Esophagus muscularis mucosa (tissue), 4 donors: ENCODE measurements at places on chromosomes 12 and 14. TPM values are rescaled to one million over a fixed set of nuclear protein-coding genes. Genes with fewer than 3 reads are reported as not detected.

GRCh38 chr14:69484444-69485314 lies at the start of gene PLEKHD1:
Gene PLEKHD1, plus strand, starts transcription at chr14:69484728. Its CDS starts 238 bp downstream, at chr14:69484966.
- DNase-seq: no peak

DNA sequence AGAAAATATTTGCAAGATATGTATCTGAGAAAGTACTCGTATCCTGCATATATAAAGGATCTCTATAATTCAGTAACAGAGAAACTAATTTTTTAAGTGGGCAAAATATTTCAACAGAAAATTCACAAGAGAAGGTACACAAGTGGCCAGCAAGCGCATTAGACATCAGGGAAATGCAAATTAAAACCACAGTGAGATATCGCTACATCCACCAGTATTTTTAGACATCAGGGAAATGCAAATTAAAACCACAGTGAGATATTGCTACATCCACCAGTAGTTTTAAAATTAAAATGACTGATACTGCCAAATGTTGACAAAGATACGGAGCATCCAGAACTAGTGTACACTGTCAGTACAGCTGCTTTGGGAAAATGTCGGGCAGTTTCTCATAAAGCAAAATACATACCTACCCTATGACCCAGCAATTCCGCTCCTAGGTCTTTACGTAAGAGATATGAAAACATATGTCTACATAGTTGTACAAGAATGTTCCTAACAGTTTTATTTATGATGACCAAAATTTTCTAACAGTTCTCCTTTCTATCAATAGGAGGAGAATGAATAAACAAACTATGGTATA lies 2.8 kb upstream of the KCNK13 start:
- DNase-seq: no peak

DNA sequence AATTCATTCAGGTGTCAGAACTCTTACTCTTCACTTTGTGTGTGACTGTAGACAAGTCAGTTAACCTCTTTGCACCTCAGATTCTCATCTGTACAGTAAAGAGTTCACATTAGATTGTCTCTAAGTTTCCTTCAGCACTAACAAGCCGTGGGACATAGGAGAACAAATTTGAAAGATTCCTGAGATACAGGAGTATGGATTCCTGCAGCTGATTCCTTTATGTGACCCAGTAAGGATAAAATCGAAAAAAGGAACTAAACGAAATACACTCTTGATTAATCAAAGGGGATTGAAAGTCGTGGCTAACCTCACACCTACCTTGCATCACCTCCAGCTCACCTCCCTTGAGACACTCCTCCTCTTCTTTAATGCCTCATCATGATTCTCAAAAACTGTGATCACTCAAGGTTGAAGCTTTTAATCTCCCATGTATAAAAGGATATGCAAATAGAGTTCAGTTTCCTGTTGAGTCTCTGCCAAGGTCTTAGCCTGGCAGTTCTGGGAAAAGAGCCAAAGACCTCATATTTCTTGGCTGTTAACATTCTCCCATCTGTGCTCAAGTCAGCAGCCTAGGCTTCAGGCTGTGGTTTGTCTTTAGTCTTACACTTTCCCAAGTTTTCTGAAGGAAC lies 156.6 kb downstream of the DAD1 start:
- DNase-seq: no peak

- DNase-seq: no peak
These were observed 4.6 kb upstream of the RARG start for GRCh38 chr12:53236443-53237111.

DNA sequence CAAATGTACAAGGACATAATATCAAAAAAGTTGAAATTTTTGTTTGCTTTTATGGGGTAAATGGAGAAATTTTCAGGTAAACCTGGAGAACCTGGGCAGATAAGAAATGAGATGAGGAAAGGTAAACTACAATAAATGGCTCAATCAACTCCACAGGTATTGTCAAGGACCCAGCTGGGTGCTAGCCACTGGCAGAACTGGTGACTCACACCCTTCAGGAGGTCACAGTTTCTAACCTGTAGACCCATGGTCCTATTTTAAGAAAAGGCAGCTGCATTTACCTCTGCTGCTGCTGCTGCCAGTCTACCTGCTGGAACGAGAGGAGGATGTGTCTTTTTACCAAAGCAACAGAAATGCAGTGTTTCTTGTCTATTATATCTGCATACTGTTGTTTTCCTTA lies 226.6 kb downstream of the ALG10B start:
- DNase-seq: no peak

DNA sequence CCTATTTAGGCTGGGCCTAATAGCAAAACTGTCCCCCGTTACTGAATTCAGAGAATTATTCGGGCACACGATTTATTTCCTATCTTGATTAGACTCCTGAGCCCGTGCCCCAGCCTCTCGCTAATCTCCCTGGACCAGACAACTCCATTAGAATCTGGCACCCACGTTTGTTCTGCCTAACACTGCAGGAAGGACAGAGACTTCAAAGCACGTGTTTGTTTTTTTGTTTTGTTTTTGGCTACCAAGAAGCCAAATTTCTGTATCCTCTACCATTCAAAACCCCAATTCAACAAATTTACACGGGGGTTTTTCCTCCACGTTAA lies 4.8 kb downstream of the USP44 start:
- no peak for DNase-seq

GRCh38 chr12:18849080-18849479 lies 111.2 kb downstream of the CAPZA3 start:
- no peak for DNase-seq

Gene MLF2
- 212 TPM for total RNA-seq

DNA sequence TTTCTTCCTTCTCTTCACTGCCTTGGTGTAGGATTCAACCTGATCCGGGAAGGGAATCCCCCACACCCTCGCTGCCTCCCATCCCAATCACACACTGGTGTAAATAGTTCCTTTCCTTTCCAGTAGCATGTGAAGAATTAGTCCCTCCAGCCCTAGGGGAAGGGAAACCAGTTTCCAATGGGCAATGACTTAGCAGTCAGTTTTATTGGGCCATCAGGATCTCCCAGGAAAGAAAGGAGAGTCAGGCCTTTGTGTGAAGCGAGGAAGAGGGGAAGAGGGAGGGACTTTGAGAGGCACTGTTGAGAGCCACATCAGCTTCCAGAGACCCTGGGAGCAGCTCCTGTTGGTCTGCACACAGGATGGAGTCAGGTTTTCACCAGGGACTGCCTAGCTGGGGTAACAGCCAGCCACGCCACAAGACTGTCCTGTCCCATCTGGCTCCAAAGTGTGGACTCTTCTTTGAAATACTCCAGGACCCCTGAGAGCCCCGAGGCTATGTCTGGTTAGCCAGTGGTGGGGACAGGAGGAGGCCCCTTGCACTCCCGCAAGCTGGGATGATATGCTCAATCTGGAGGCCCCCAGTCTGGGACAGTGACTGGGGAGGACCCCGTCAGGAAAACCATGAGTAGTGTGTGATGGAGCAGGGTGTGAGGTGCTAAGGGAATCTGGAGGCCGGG lies 27.9 kb downstream of the MOAP1 start:
- DNase-seq: no peak

Gene TC2N
- 25.2 TPM for total RNA-seq

GRCh38 chr12:132395908-132396305 lies 66.5 kb upstream of the GALNT9 start:
- no peak for DNase-seq

DNA sequence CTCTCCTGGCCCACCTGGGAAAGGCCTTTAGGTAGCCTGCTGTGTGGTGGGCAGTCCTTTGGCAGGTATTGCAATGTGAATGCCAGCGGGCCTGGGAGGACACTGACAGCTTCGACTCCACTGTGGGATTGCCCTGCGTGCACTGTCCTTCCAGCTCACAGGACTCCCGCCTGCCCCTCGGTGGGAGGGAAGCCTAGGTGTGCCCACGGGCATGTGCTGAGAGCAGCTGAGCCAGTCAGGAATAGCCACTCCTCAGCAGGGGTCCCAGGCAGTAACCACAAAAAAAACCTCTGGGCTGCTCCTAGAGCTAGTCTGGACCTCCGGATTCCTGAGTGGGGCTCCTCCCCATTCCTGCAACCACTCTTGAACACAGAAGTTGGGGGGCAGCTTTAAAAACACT lies 278.2 kb downstream of the FOXN3 start:
- DNase-seq: no peak

DNA sequence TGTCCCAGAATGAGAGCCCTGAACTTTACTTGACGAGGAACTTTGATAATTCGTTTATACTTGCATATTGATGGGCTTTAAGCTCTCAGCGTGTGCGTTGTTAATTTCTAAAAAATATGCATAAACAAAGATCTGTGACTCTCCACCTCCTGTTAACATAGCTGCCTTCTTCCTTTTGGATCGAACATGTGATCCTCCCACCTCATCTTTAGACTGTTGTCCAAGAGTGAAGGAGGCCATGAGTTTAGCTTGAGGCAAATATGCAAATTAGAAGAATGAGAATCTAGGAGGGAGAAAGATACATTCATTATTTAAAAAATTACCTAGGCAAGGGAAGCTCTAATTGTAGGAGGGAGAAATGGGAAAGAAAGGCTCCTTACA lies 617 bp downstream of the TTC8 start:
- no peak for DNase-seq

- DNase-seq: no peak
These were observed 1331.9 kb downstream of the AACS start for GRCh38 chr12:126397071-126397581.

GRCh38 chr12:32589165-32589865 lies 89.8 kb upstream of the DNM1L start:
- DNase-seq: no peak

- no peak for DNase-seq
These were observed 1.1 kb downstream of the KITLG start for GRCh38 chr12:88579161-88579517.

DNA sequence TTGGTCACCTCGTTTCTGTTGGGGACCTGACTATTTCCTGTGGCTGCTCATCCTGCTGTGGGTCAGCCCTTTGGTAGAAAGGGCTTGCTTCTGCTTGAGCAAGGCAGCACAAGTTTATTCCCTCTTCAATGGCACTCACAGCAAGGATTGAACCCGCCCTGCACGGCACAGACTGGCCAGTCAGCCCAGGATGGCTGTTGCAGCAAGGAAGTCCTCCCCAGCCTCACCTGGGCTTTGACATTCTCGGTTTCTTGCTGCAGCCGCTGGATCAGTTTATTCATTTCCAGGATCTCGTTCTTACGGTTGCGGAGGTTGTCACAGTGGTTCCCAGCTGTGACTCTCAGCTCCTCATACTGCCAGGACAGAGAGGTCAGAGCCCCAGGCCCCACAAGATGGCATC lies 9.5 kb downstream of the KRT82 start:
- DNase-seq: no peak

Gene RERG
- total RNA-seq: 14.4 TPM

DNA sequence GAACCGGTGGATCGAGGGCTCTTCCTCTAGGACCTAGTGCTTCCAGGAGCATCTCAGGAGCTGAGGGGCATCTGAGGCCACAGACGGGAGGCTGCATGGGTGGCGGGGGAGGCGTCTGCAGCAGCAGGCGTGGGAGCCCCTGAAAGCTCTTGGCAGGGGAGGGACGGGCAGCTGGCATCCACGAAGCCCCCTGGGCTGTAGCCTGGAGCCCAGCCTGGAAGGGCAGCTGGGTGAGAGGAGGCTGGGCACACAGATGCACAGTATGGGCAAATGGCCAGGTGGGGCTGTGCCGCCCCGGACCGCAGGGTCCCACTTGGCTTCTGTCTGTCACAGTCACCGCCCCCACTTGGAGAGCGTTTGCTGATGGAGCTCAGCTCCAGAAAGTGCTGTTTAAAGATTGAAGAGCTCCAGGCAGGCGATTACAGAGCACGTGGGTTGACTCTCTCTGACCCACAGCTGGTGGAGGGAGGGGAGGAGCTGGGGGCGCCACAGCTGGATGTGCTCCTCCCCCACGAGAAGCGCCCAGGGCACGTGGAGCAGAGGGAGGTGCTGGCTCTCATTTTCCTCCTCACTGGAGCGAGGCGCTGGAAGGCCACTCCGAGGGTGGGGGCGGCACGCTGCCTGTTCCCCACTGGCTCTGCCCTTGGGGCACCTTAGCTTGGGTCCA lies 155.0 kb upstream of the C14orf180 start:
- peak; percentile 87 for DNase-seq

Gene OTOGL
- total RNA-seq: 0.83 TPM

- peak; percentile 96 for DNase-seq
These were observed 790 bp downstream of the DYNC1H1 start for GRCh38 chr14:101965181-101965544.

- DNase-seq: no peak
These were observed 619 bp downstream of the ERC1 start for GRCh38 chr12:991350-992333.

GRCh38 chr14:69204753-69205152 lies 13.5 kb downstream of the EXD2 start:
- DNase-seq: no peak

DNA sequence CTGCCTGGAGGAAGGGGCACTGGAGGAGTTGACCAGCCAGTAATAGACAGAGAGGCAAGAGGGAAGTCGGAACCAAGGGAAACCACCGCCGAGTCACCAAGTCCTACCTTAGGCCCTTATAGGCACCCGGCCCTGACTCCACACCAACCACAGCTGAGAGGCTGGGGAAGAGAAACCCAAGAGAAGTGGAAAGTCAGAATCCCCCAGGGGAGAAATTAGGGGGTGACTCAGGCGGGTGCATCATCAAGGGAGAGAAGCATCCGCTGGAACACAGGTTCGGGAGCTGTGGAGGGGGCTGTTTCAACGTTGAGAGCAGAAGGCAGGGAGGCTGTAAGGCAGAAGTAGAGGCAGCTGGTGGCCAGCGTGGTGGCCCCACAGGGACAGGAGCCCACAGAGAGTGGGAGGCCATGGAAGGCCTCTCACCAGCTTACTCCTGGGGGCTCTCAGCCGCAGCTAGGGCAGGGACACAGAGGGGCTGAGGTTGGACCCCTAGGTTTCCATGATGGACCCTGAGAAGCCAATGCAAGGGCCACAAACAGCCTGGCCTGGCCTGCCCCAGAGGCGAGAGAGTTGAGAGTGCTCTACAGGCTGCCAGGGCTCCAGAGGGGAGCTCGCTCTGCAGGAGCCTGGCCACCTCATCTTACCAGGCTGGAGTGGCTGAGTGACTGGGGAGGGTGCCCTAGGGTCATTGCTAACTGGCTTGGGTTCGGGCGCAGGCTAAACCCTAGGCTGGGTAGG lies 1.4 kb upstream of the TRMT61A start:
- DNase-seq: no peak

GRCh38 chr14:21093769-21094681 lies 4.4 kb downstream of the ZNF219 start:
- no peak for DNase-seq

DNA sequence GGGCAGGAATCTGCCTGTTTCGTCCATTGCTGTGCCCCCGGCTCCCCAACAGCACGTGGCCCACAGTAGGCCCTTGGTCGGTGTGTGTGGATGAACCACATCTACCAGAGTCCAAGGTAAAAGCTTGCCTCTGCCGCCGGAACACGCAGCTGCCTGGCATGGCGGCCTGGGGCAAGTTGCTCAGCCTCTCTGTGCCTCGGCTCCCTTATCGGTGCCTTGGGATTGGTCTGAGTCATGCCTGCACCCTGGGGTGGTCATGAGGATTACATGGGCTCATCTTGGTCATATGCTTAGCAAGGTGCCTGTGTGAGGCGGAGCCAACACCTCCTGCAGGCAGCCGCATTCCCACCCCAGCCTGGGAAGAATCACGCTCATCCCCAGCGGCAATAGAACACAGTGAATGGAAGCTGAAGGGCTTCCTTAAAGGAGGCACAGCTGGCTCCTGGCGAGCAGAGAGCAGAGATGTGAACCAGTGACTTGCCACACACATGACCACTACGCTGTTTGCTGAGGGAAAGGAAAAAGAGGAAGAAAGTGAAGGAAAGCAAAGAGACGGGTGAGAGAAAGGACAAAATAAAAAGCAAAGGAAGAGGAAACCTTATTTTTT lies 5.5 kb upstream of the SCARB1 start:
- no peak for DNase-seq
